ENCODE measurements at places on chromosomes 3 and 15.

GRCh38 chr3:58563386-58564035 lies 13.7 kb downstream of the FAM107A start:
- no peak for DNase-seq

- DNase-seq = no peak
Observed at GRCh38 chr3:54215521-54215920, 93.2 kb downstream of the CACNA2D3 start.

DNA sequence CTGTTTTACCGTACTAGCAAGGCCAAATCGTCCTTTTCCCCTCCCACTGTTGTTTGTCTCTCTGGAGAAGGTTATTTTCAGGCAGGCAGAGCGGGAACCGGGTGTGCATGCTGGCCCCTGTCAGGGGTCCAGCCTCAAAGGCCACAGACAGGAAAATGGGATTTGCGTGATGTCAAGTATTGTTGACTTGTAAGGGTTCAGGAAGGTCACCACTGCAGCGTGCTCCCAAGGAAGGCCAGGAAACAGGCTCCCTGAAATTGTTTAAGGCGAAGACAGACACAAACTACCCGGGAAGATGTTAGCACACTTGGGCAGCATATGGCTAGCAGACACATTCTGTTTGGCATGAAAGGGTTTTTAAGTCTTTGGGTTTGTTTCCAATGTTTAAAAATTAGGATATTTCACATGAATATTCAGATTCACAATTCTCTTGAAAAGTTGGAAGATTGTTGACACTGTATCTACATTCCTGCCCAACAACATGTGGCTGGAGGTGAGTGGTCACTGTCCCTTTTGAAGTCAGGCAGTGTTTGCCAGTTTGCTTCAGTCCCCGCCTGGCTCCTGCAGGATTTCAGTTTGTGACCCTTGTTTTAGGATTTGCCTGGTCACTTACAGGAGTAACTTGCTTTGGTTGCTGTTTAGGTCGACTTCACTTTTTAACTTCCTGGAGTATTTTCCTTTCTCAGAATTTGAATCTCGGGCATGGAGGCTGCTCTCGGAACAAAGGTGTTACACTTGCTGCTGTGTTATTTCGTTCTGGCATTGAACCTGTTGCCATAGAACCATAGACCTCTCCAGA lies 90.4 kb downstream of the BDH1 start:
- DNase-seq = no peak

- DNase-seq = no peak
Observed at GRCh38 chr15:34786206-34786605, 9.1 kb downstream of the ACTC1 start.

GRCh38 chr3:49173116-49173791 lies 1.9 kb downstream of the KLHDC8B start:
- no peak for DNase-seq

GRCh38 chr15:93070132-93070531 lies 18.9 kb downstream of the RGMA start:
- DNase-seq = no peak

GRCh38 chr3:177211503-177212277 lies 14.4 kb upstream of the TBL1XR1 start:
- no peak for DNase-seq
